ENCODE measurements at places on chromosomes 2 and 18.
A peak's percentile ranks its signal among the peaks of the same experiment; 100 is the strongest.

GRCh38 chr2:29703336-29703735, 218.1 kb downstream of the ALK start:
- DNase-seq: no peak

GRCh38 chr18:27483276-27483675, 298.2 kb upstream of the CHST9 start:
- DNase-seq: no peak

DNA sequence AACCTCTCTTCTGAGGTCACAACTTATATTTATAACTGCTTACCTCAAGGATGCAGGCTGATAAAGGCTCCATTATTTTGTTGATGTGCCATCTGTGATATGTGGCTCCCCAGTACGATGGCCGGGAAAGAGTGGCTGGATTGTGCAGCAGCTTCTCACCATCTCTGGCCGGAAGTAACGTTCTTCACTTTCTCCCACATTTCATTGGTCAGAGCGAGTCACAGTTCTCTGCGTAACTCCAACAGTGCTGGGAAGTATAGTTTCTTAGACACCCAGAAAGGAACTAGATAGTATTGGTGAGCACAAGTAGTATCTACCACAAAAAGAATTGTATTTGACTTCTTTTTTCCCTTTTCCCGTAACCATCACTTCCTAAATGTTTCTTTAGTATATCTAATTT, 28.7 kb downstream of the ZSWIM2 start:
- DNase-seq: no peak

DNA sequence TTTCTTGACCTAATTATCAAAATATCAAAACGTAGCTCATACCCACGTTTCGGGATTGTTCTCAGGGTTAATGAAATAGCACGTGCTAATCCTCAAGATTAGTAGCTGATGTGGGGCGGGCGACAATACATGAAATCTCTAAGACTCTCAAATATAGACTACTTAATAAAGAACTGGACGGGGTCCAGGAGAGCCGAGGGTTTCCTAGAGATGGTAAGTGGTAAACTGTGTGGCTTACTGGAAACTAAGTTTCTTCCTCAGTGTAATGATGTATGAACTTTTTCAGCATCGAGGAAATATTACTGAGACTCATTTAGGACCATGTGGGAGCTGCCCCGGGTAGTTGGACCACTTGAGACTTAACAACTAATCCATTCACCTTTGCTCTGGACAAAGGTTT, 453.3 kb upstream of the SALL3 start:
- DNase-seq: no peak

DNA sequence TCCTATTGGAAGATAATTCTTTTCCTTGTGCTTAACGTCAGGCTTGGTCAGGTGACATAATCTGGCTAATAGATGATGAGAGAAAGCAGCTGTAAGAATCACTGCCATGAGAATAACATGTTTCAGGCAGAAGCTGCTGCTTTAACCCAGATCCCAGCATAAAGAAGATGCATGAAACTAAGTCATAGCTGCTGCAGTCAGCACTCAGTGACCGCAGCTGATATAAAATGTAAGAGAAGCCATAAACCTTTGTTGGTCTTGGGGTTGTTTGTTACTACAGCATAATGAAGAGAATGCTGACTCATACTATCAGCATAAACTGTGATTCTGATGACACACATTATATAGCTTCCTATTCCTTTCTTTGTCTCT, 274.3 kb upstream of the TRIB2 start:
- DNase-seq: no peak

- no peak for DNase-seq
Observed at GRCh38 chr18:13427354-13427753, 208.8 kb downstream of the LDLRAD4 start.

- no peak for DNase-seq
Observed at GRCh38 chr2:43305517-43305916, 79.1 kb upstream of the ZFP36L2 start.

DNA sequence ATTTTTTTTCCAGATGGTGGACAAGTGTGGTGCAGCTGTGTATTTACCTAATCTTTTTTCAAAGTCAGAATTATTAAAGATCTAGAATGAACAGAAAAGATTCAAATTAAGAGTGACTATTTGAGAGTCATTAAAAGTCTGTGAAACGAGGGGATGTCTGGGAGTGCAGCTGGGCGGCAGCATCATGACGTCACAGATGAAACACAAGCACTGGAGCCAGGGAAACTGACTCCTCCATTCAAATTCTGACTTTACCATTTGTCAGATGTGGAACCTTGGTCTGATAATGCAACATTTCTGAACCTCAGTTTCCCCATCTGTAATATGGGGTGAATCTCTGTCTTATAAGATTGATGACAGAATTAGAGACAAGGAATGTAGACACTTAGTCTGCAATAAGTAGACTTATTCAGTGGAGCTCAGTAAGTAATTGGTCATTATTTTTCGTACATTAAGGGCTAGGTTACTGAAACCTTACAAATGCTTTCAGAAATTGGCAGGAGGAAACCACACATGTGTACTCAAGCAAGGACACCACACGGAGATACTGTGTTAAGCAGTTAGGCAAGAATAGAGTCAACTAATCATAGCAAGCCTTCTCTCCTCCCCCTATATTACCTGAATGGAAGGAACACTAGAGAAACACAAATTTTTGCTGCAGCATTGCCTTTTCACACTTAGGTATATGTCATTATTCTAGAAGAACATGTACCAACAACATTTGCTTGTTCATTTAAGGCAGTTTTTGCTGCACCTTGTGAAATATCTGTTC, 27.8 kb upstream of the CXXC1 start:
- no peak for DNase-seq

- DNase-seq: no peak
Observed at GRCh38 chr18:11308499-11308898, 159.1 kb upstream of the PIEZO2 start.

DNA sequence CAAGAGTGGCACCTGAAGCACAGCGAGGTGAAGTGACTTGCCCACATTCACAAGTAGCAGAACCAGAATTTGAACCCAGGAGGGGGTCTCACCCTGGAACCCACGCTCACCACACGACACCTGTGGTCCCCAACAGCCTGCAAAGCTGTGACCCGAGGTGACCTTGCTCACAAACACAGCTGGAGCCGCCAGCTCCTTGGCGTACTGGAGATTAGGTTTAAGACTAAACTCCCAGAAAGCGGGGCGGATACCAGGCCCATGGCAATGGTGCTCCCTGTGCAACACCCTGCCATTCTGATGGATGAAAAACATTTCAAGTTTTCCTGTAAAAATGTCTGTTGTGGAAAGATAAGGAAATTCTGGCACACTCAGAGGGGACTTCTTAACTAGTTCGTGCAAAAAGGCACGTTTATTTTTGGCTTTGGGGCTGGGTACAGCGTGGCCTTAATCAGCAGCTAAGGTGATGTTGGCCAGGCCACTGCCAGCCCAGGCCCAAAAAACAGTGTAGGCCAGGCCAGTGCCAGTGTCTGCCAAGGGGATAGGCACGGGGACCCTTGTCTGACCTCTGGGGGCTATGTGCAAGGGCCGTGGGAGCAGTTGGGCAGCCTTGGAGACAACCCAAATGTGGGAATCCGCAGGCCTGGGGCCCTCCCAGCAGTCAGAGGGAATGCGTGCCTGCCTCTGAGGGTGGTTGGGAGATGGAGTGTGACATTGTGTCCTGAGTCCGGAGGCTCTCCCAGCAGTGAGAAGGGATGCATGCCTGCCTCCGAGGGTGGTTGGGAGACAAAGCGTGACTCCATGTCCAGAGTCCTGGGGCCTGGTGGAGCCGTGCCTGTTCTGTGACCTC, 185.0 kb upstream of the HS6ST1 start:
- no peak for DNase-seq

- DNase-seq: no peak
Observed at GRCh38 chr2:212173756-212174510, 364.7 kb downstream of the ERBB4 start.

DNA sequence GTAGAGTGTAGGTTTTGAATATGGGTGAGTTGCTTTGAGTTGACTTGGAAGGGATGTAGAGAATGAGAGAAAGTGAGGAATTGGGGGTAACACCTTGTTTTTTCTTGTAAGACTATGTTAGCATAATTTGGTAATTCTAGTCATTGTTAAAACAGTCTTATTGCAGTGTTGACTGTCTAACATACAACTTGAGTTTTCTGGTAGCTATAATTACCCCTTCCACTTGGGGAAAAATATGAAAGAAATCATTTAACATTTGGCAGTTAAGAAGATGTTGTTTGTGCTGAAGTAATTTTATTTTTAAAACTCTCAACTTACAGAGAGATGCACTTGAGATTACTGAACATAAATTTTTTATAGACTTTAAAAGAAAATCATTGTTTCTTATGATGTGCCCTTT, 108.2 kb downstream of the COMMD1 start:
- no peak for DNase-seq

- DNase-seq: no peak
Observed at GRCh38 chr2:208722731-208723130, 316.1 kb downstream of the PTH2R start.

DNA sequence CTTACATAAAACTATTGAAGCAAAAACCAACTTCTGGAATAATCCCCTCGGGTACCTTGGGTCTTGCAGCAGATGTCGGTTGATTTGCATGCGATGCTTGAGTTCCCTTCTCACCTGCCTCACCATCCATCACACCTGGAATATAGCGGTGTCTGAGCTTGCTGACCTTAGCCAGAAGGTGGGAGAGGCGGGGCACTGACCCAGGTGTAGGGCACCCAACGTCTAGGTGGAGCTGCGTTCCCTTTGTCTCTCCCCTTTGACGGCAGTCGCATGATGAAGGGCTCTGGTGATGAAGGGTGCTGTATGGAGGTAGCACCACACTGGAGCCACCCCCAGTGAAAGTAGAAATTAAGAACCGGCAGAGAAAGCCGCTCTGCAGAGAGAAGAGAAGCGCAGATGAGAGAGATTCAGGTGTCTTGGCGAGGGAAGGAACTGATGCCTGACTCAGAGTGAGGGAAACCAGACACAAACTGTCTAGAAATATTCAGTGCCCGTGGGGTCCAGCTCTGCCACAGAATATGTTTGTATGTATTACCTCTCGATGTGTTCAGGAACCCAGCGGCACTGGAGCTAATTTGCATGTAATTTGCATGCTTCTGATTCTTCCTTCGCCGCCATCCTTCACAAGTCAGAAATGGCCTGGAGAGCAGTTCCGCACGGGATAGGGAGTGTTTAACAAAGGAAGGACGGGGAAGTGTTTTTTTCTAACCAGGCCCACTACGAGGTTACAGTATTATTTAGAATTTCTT, 19.4 kb upstream of the MBP start:
- DNase-seq: no peak

GRCh38 chr2:62653582-62654422, 51.7 kb upstream of the EHBP1 start:
- no peak for DNase-seq

- peak; percentile 28 for DNase-seq
Observed at GRCh38 chr18:80175451-80176204, 66.6 kb downstream of the ADNP2 start.

- no peak for DNase-seq
Observed at GRCh38 chr18:59488899-59489298, 129.8 kb upstream of the LMAN1 start.

- no peak for DNase-seq
Observed at GRCh38 chr18:47075098-47075883, 39.9 kb upstream of the ELOA2 start.

DNA sequence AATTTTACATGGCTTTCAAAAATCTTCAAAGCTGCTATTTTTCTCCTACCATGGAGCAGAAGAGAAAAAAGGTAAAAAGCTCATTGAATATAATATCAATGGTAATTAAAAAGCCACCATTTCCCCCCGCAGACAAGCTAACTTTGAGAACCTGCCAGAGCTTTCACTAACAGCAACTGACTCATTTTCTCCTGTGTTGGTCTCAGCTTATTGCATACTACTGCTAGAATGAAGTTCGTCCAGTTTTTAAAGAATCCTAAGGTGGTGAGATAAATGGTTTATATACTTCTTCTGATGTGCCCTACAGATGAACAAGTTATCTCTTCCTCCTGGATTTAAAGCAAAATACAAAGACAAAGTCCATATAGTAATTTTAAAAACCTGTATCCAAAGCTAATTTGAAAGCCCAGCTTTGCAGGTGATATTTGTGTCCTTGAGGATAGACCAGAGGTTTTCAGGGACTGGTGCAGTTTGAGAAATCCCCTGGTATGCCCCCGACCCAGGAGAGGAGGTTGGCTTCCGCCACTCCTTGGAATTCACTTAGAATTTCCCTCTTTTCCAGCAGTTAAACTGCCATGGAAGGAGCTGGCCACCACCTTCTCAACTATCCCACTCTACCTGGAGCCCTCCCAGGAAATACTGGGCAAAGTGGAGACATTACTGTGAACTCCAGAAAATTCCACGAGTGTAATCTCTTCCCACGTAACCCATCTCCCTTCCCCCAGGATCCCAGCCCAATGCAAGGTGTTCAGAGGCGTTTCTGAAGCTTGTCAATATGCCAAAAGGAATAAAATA, 17.5 kb downstream of the YPEL5 start:
- DNase-seq: no peak

- no peak for DNase-seq
Observed at GRCh38 chr2:74887960-74888700, 54.2 kb downstream of the HK2 start.

GRCh38 chr2:171712051-171712450, 24.8 kb downstream of the DYNC1I2 start:
- DNase-seq: no peak

GRCh38 chr18:7566567-7567473, at the start of gene PTPRM:
Gene PTPRM, plus strand, starts transcription at chr18:7567316. Its CDS starts 503 bp downstream, at chr18:7567819.
- DNase-seq: peak; percentile 41

Data from stimulated activated CD4-positive, alpha-beta T cell treated with anti-CD3 and anti-CD28 coated beads, Interleukin-1b, Interleukin-23, amount 100 ng/mL, for 48 hours (primary cell).